ENCODE measurements at places on chromosomes 12 and 14.

- peak; percentile 11 for DNase-seq
Measured at GRCh38 chr12:107684029-107684795, 1.4 kb upstream of the PWP1 start.

- DNase-seq: no peak
Measured at GRCh38 chr12:53082637-53083175, 3.5 kb upstream of the SPRYD3 start.

GRCh38 chr12:43145481-43145880 is 406.5 kb downstream of the ADAMTS20 start:
- no peak for DNase-seq

DNA sequence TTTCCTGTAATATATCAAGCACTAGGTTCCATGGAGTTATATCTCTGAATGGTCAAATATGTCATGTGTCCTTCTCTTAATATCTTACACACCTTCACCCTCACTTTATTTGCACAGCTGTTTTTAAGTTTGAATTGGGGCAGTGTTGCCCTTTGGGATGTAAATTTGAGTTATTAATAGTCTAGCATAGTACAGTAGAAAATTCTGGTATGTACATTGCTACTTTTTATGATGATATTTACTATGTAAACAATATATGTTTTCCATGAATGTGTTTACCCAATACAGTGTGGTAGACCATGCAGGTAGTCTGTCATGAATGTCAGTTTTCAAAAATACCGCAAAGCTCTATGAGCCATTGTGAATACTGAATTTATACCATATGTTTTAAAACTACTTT is 50.5 kb downstream of the METTL25 start:
- no peak for DNase-seq

DNA sequence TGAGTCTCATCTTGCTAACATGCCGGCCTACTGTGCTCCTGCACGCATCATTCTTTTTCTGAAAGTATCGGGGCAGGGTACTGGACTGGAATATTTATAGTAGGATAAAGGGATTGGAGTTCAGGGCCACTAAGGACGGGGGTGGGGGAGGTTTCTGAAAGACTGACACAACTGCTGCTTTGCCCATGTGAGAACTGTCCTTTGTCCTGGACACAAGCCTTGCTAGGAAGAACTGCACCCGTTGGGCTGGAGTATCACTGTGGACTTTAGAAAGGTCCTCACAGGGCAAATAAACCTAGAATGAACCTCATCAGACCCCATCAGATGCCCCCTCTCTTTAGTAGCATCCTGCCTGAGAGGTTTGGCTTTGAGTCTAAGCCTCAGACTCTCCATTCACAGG is 87.6 kb downstream of the PRMT8 start:
- DNase-seq: no peak

DNA sequence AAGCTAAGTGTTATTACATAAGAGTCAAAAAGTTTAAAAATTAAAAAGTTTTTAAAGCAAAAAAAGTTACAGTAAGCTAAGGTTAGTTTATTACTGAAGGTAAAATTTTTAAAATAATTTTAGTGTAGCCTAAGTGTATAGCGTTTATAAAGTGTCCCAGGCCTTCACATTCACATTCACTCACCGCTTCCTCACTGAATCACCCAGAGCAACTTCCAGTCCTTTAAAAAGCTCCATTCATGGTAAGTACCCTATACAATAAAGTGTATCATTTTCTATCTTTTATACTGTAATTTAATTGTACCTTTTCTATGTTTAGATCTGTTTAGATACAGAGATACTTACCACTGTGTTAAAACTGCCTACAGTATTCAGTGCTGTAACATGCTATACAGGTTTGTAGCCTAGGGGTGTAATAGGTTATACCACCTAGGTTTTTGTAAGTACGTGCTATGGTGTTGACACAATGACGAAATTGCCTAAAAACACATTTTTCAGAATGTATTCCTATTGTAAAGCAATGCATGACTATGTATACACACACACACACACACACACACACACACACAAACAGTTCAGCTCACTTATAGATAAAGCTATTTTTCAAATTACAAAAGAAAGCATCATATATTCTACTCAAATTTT is 3.7 kb downstream of the CLEC14A start:
- DNase-seq: no peak

DNA sequence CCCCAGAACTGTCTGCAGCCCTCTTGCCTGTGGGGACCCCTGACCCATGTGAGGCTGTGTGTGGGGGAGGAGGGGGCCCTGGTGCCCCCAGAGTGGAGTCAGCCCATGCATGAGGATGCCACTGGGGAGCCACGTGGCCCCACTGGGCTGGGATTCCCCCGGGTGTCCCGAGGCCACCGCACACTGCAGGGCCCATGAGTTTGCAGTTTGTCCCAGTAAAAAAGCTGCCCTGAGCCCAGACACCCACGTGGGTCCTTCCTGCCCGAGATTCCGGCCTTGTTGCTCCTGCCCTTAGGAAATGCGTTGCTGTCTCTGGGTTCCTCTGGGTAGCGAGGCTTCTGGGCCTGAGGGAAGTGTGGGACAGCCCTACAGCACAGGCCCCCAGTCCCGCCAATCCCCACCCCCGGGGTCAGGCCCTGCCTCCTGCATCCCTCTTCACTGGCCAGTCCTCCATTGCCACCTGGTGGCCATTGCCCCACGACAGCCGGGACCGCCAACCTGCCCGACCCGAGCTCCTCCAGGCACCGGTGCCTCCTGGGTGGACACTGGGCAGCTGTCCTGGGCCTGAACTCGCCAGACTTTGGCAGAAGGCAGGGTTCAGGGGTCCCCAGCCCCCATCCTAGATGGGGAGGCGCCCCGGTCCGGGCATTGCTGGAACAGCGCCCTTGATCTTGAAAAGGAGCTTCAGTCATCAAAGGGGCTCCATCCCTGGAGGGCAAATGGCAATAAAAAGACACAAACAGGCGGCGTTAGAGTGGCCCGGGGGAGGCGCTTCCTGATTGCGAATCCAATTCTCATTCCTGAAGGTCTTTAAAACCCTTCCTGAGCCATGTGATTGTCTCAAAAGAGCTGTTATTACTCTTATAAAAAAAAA is 15.6 kb upstream of the C14orf180 start:
- no peak for DNase-seq

- no peak for DNase-seq
Measured at GRCh38 chr12:57227315-57228115, 2.0 kb upstream of the SHMT2 start.

DNA sequence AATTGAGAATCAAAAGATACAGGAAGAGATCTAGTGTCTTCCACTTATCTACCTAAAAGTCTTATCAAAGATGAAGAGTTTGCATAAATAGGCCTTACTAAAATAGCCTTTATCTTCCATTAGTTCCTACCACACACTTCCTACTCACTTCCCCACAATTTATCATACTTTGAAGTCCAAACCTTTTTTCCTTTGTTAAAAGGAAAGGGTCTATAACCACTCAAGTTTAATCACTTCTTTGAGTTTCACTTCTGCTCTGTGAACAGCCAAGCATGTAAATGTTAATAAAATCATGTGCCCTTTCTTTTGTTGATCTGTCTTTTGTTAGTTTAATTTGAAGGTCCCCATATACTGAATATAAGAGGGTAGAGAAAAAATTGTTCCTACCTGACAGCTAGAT is 114.5 kb downstream of the PHLDA1 start:
- DNase-seq: no peak

- DNase-seq: no peak
Measured at GRCh38 chr14:98599082-98599481, 672.9 kb downstream of the BCL11B start.

GRCh38 chr12:104502217-104502616 is 45.5 kb downstream of the CHST11 start:
- no peak for DNase-seq

DNA sequence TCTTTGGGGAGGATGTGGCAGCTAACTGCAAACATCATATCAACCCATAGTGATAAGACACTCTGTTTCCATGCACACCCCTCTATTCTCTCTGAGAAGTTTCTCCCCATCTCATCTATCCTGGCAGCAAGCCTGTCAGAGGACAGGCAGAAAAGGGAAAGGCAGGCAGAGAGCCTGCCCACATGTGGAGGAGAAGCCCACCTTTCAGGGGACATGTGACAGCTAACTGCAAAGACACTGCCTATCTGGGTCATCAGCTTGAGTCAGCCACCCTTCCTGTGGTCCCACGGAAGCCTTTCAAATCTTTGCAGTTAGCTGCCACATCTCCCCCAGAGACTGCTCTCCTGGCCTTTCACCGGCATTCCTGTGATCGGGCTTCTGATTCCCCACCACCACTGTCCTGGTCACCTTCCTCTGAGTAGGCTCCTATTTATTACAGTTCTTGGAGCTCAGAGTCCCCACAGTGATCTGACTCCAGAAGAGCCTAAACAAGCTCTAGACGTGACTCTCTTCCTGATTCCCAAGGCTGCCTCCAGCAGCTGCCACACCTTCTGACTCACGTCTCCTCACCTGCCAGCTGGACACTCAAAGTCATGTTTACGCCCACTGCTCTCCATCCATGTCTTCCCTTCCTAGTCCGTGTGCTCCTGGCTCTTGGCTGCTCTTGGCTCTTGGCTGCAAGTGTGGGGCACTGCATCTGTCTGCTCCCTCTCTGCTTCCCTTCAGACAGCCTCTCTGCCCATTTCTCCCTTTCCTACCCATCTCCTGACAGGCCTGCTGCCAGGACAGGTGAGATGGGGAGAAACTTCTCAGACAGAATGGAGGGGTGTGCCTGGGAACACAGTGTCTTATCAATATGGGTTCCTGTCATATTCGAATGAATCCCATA is 7.5 kb upstream of the KRT1 start:
- no peak for DNase-seq

- DNase-seq: no peak
Measured at GRCh38 chr14:22231018-22231417, 358.0 kb downstream of the DAD1 start.

DNA sequence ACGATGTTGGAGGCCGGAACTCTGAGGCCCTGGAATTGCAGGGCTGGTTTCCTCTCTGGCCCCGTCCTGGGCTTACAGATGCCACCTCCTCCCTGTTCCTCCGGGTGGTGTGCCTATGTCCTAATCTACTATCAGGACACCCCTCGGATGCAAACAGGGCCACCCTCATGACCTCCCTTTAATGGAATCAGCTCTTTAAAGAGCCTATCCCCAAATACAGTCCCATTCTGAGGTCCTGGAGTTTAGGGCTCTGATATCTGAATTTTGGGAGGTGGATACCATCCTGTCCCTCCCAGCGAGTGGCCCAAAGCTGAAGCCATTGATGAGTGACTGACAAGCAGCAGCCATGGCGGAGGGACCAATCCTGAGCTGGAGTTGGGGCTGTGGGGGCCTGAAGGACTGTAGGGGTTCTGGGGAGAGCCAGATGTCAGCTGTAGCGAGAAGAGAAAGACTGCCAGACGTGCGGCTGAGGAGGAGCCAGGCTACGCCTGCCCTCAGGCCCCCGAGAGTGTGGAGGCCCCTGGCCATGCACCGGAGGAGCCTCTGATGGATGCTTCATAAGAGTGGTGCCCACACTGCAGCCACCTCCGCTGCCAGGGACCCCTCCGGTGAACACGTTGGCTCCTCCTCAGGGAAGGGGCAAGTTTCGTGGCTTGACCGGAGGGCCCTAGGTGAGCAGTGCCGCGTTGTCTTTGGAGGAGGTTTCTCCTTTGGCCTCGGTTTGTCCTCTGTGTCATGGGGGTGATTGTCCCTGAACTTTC is 100.2 kb downstream of the KIF26A start:
- DNase-seq: no peak

- no peak for DNase-seq
Measured at GRCh38 chr14:93173943-93174395, 10.7 kb downstream of the MOAP1 start.

DNA sequence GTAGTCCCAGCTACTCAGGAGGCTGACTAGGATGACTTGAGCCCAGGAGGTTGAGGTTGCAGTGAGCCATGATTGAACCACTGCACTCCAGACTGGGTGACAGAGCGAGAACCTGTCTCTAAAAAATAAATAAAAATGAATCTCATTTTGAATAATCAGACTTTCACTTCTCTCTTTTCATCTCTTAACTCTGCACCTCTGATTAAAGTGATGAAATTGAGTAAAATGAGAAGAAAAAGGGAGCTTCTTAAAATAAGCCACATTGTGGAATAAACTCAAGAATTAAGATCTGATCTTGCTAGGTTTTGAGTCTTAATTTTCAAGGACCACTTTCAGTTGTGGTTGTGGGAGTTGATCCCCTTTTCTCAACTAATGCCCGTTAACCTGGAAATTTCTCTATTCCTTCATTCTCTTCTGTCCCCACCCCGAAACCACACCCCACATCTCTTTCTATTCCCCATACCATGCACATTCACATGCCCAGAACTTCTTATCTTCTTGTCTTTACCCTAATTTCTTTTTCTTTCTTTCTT is 70.9 kb upstream of the ETV6 start:
- no peak for DNase-seq

DNA sequence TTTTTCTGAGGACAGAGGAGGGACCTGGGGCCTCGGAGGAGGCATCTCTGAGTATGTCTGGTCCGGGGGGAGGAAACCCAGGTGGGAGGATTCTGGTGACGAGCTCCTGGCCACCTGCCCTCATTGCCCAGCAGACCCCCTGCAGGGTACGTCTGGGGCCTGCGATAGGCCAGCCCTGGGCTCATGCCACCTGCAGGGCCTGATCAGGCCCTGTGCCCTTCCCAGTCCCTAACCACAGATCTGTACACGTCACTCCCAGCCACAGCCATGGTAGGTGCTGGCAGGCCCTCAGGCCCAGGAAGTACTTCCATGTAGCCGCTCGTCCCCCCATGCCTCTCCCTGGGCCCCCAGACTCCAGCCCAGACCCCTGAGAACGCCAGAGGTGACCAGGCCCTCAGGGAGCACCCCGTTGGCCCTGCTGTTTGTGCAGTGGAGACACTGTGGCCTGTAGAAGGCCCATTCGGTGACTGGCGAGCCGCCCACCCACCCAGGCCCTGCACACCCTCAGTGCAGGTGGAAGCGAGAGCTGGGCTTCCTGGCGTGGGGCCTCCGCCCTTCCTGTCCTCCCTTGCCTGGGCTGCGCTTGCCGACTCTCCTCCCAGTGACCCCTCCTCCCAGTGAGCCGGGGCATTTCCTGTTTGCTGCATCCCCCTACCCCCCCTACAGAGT is 5.7 kb downstream of the INF2 start:
- DNase-seq: no peak

- no peak for DNase-seq
Measured at GRCh38 chr14:89844508-89844907, 110.0 kb downstream of the EFCAB11 start.

DNA sequence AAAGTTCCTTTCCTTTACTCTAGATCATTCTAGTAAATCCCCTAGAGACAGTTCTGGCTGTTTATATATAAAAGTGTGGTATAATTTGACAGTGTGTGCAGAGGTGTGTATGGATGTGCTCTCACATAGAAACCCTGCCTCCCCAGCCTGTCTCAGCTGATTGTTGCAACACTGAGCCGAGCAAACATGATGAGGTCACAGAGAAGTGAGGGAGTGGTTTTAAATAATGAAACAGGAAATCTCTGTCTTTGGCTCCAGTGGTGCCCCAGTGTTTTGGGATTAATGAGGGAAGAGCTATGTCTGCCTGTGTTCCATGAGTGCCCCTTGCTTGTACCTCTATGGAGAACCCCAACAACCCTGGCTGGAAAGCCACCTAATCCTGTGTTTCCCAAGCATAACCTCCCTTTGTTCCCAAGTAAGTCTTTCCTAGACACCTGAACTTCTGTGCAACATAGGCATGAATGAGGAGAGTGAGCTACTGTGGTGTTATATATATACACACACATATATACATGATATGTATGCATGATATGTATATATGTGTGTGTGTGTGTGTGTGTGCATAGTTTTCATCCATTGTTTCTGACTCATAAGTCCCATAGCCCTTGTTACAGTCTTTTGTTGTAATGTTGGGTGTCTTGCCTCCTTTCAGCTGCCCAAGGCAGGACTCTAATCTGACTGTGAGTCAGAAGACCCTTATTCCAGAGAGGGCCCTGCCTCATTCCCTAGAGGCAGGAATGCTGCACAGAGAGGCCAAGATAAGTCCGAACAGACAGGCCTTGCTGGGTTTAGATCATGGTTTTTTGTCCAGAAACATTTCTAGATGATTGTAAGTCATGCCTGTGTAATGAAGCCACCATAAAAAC is 18.0 kb downstream of the TRAF3 start:
- no peak for DNase-seq
